NCI-H1048 (cell line): ENCODE measurements at places on chromosomes 13 and 19.

GRCh38 chr13:106133025-106133424 is 402.4 kb downstream of the EFNB2 start:
- no peak for DNase-seq

GRCh38 chr13:67258482-67258881 is 28.3 kb upstream of the PCDH9 start:
- no peak for DNase-seq

- no peak for DNase-seq
These were observed 132.1 kb upstream of the MCF2L start for GRCh38 chr13:112836940-112837339.

DNA sequence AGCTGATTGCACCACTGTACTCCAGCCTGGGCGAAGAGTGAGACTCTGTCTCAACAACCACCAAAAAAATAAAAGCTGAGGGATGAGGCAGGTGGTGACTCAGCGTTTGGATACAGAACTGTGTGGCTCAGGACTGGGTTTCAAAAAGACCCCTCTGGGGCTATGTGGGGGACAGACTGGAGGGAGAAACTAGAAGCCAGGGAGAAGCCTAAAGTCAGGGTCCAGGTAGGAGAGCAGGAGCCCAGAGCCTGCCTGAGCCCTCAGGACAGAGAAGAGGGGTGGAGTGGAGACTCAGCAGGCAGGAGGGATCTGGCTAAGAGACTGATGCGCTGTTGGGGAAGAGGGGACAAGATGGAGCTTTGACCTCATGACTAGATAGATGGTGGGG is 1.8 kb upstream of the CD37 start:
- no peak for DNase-seq

GRCh38 chr19:14786421-14786851 is 8.1 kb upstream of the ADGRE2 start:
- DNase-seq: no peak

DNA sequence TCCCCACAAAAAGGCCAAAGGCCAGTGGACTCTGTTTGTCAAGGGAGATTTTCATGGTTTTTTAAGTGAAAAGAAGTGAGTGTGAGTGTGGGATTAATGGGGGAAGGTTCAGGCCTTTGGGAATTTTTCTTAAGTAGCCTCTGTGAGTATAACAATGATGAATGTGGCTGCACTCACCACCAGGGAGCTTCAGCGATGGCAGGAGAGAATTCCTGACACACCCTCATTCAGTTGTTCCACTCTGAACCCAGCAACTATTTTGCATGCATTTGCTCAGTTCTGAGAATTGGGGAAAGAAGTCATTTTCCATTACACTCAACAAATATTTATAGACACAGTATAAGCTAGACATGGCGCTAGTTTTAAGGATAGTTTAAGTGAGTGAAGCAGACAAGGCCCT is 117.9 kb downstream of the CCNA1 start:
- no peak for DNase-seq

DNA sequence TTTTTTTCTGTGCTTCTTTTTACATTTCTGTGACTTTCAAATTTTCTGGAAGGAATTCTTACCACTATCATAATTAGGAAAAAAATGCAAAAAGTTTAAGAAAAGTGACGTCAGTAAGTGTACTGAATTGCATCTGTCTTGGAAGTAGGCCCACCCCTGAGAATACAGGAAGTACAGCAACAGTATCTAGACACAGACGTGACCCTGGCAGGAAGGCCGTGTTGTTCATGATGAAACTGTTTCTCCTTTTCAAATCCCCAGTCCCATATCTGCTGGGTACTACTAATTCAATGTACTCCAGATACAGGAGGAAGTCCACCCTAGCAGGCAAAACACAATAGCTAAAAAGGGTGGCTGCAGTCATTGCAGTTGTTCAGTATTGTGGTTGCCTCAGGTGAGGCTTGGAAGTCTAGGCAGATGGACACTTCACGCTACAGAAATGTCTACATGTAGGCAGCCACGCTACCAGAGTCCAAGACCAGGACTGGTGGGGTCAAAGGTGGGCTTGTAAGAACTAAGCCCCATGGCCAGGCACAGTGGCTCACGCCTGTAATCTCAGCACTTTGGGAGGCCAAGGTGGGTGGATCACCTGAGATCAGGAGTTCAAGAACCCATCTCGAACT is 49.6 kb upstream of the MED4 start:
- no peak for DNase-seq

- no peak for DNase-seq
These were observed 18.8 kb downstream of the UBE2L5 start for GRCh38 chr13:30440910-30441703.
